ENCODE measurements at places on chromosomes 16 and 17.

- no peak for DNase-seq
Measured at GRCh38 chr17:57699751-57700219, 45.3 kb downstream of the CCDC182 start.

DNA sequence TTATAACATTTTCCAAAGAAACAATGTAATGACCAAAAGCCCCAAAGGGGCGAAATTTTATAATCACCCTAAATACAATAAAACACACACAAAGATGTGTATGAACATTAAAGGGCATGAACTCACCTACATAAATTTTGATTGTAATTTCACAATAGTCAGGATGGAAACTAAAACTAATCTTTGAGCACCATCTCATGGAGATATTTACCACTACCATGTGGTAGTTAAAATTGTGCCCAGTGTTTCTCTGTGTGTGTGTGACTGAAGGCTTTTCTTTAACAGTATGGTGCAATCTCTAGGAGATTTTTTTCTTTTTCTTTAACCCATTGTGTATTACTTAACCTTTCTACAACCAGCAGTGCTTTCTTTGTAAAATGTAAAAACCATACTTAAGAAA lies 19.7 kb upstream of the MEIOC start:
- DNase-seq, result no peak

DNA sequence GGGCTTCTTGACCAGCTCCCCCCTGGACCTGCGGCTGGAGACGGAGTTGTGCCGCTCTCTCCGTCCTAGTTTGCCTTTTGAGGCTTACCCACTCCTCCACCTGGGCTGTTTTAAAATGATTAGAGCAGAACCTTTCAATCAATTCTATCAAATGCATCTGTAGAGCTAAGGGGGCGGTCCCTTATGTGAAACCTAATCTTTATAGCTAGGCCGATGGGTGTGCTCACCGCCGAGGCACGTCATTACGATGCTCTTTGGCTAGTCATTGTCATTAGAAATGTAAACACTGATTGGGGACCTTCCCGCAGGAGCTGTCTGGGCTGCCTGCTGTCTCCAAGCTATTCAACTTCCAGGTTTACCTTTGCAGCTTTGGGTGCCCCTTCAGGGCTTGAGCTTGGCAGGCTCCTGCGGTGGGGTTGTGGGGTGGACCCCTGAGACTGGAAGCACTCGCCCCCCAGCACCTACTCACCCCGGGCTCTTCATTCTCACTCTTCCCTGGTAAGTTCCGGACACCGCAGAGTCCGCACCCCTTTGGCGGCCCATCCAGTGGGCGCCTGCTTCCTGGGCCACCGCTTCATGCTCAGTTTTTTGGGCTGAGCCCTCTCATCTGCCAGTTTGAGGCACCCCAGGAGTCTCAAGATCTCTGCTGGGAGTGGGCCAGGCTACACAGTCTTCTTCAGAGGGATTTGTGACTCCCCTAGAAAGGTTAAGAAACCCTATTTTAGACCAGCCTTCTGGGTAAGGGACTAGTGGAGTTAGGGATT lies 20.9 kb upstream of the IL17C start:
- no peak for DNase-seq

DNA sequence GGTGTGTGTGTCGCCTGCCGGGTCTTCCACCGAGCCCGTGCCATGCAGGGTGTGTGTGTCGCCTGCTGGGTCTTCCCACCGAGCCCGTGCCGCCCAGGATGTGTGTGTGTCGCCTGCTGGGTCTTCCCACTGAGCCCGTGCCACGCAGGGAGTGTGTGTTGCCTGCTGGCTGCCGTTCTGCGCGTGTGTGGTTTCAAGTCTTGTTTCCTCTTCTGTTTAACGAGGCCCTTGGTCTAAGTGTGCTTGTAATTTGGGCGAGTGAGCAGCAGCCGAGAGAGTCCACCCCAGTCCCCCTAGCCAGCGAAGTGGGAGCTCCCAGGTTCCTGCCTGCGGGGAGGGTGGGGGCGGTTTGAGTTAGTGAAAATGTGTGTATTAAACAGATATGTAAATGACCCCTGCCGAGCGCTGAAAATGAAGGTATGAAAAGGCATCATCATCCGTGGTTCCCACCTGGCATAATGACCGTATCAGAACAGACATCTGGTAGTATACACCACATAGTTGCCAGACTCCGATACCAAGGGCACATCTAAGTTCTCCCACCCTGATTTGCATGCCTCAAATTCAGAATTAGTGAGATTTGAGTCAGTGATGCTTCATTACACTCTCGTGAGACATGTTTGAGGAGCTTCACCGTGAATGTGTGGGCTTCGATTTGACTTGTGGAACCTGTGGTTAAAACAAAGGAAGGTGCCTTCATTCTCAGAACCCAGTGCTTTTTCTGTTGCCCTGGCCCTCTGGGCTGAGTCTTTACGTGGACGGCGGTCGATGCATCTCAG lies 114.5 kb upstream of the CHMP6 start:
- no peak for DNase-seq

GRCh38 chr16:3773663-3774062 lies 56.3 kb upstream of the TRAP1 start:
- DNase-seq, result no peak

DNA sequence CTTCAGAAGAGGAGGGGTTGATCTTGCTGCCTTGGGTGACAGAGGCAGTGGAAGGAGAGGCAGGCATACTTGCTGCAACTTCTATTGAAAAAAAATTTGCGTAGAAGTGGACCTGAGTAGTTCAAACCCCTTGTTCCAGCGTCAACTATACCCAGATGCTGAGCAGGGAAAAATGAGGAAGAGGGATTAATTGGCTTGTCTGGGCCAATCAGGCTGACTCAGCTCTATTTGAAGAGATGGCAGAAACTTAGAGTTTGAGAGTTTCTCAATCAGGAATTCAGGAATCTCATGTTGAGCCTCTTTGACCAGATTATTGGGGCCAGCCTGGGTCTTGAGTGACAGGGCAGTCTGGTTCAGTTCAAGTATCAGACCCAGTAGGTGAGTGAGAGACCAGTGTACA lies 17.6 kb downstream of the CASC3 start:
- no peak for DNase-seq

Measured in NCI-H524 (cell line).